Muscle of leg (tissue), 16 donors: ENCODE measurements at places on chromosomes 2 and 18. TPM values are rescaled to one million over a fixed set of nuclear protein-coding genes. Genes with fewer than 3 reads are reported as not detected.

DNA sequence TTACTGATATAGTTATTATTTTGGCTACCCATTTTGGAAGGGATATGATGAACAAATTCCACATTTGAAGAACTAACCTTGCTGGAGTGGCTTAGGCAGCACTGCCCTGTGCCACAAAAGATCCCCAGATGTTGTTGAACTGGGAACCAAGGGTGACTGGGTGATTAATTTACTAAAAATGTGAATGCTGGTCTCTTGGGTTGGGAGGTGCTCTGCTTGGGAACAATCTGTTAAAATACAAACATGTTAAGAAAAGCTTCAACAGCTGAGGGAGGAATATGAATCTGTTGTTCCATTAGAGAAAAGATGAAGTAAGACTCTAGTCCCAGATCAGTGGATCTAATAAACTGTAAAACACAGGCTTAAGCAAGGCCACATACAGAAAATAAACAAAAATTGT, 1860.1 kb downstream of the SUCLG1 start:
- DNase-seq: no peak

CGREF1 gene
- total RNA-seq: 6.7 TPM

- no peak for DNase-seq
Measured at GRCh38 chr2:217751192-217751591, 251.6 kb downstream of the TNS1 start.

DNA sequence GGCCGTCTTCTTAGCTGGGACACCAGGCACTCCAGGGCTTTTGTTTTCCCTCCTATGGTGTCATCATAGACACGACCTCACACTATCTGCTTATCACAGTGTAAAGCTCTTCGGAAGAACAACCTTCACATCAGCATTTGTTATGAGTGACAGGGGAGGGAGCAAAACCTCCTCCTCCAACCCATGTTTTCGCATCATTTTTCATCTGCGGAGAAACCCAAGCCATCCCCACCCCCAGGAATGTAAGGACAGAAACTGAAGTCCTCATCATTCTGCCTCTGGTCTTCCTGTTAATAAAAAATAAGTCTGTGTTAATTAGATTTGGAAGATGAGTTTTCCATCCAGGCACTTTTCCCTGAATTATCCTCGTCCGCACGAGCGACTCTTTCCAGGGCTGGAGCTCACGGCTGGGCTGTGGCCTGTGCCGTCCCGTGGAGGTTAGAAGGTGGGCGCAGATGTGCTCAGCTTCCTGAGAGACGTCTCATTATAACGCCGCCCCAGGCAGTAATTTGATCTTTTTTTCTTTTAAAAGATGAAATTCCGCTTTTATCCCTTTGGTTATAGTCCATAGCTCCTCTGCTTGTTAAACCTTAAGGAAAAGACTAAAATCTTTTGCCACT, 101.6 kb upstream of the TMEM18 start:
- DNase-seq: peak; percentile 11

DNA sequence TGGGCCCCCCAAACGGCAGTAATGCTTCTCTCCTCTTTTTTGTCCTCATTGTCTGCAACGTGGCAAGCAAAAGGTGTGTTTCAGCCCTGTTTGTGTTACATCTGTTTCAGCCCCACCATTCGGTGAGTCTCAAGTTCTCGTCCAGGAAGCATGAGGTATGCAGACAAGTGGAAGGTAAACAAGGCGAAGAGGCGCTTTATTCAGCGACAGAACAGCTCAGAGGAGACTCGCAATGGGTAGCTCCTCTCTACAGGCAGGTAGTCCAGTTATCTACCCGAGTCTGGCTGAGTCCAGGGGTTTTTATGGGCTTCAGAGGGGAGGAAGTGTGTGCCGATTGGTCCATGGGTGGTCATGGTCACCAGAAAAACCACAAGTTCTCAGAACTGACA, 733.4 kb upstream of the CDH7 start:
- no peak for DNase-seq

STARD6 gene
- total RNA-seq: 0.18 TPM

GRCh38 chr18:57107140-57107832, 39.6 kb upstream of the BOD1L2 start:
- DNase-seq: peak; percentile 71

DNA sequence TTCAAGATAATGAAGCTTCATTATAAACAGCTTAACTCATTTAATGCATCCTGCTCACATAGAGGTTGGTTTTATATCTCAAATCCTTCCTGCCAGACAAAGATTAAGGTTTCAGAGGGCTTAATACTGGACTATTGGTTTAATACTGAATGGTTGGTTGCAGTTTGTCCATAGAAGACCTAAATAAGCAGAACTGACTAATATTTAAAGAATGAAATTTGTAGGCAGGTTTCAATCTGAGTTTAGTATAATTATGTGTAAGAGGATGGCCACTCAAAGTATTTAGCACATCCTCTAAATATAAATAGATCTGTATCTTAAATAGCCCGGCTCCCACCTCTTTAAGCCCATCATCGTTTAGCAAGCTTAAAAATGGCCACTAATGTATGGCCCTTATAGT, 92.5 kb downstream of the EPB41L5 start:
- no peak for DNase-seq

DNA sequence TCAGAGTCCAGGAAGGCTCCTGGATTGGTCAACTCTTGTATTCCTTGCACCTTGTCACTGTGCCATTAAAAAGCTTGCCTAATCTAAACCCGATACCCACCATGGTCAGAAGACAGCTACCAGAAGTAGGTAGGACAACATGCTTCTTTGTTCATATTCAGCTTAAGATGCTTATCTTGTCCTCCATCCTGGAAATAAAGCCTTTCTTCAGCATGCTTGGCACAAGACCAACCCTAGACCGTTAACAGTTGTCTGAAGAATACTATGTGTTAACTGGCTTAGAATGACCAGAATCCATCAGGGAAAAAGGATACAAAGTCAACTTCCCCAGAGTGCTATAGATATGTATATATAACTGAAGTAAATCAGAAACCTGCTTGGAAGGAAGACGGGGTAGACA, 193.9 kb downstream of the ZRANB3 start:
- DNase-seq: peak; percentile 1

DSEL gene
- 17.6 TPM for total RNA-seq

COX7A2L gene
- total RNA-seq: 155 TPM

DNA sequence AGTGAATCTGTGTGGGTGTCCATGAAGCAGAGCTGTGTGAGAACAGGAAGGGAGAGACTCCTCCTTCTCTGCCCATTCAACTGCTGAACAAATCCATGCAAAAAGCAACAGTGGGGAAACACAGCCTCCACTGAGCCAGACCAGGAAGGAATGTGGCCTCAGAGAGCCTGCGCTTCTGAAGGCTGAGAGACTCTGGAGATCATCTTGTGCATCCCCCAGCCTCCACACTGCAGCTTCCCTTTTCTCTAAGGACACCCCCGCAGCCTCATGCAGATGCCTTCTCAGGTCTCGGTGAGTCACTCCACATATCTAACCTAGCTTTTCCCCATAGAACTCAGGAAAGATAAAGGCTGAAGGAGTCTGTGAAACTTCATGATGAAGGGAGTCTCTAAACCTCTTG, 402.9 kb downstream of the TNS1 start:
- DNase-seq: no peak
